DND-41 (cell line): ENCODE measurements at places on chromosomes 3 and 15.

DNA sequence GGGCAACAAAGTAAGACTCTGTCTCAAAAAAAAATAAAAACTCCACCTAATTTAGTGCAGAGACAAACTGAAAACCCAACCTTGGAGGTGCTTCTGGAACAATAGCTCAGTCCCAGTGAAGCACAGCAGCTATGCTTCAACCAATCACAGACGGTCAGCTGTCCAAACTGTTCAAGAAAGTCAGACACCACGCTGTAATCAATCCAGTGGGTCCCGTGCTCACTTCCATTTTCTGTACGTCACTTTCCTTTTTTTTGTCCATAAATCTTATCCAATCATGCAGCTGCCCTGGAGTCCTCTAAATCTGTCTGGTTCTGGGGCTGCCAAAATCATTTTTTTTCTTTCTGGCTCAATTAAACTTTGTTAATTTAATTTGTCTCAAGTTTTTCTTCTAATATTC lies 93.6 kb upstream of the FAM174B start:
- no peak for DNase-seq

- no peak for DNase-seq
Observed at GRCh38 chr15:61687651-61688050, 372.6 kb downstream of the VPS13C start.

GRCh38 chr3:61173676-61174075 lies 77.6 kb downstream of the FHIT start:
- no peak for DNase-seq

DNA sequence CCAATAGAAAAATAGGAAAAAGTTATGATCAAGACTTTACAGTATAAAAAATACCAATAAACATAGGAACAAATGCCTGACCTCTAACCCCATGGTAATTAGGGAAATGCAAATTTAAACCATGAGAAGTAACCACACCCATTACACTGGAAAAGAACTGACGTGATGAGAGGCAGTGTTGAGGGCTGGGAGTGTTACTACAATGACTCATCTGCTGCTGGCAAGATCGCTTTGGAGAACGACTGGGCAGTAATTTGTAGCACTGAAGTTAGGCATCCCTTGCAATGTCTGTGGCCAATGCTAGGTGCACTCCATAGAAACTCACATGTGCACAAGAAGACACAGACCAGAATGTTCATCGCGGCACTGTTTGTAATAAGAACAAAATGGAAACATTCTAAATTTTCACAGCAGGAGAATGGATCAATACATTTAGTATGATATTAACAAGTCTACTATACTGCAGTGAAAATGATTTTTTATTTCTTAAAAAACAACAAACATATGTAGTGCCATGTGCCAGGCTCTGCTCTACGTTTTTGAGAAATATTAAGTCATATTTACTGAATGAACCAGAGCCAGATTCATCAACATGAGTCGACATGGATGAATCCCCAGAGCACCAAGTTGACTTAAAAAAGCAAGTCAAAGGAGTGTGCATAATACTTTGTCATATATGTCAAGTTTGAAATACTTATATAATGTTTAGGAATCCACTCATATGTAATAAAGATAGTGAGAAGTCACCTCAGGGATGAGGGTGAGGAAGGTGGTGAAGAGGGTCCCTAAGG lies 37.6 kb upstream of the EPHB3 start:
- no peak for DNase-seq
